NCI-H1092 (cell line): ENCODE measurements at places on chromosomes 4 and X.

DNA sequence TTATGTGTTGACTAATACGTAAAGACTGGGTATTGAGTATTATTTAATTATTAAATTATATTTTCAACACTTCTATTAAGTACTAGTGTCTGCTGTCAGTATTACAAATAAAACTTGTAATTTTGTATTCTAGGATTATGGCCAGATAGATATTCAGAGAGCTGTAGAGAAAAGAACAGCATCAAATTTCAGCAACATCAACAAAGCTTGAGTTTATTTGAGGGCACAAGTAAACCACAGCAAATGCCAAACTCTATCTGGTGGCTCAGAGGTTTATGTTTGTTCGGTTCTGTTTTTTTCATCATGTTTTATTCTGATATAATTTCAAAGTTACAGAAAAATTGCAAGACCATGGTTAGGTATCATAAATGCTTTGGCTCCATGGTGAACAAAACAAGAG is 1530.5 kb downstream of the PCDH18 start:
- DNase-seq, result no peak

DNA sequence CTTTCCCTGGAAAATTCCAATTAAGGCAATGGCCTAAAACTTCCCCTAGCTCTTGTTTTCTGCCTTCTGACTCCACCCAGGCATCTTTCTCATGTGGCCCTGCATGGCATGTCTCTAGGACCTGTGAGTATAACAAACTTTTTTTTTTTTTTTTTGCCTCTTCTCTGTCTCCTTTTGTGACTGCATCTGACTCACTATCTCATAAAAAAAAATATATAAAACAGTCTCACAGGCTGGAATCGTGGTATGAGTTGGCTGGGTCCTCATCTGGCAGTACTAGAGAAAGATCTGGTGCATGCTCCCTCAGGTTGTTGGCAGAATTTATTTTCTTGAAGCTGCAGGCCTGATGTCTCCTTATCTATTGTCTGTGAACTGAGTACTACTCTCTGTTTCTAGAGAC is 313.9 kb downstream of the TECRL start:
- no peak for DNase-seq

- DNase-seq, result peak; percentile 38
These were observed 82.8 kb upstream of the LIMCH1 start for GRCh38 chr4:41455206-41455605.

GRCh38 chr4:143514169-143514495 is 630 bp downstream of the SMARCA5 start:
- DNase-seq, result no peak

GRCh38 chrX:127259742-127260141 is 440.2 kb downstream of the PRR32 start:
- no peak for DNase-seq

- no peak for DNase-seq
These were observed 12.2 kb upstream of the TNIP3 start for GRCh38 chr4:121176082-121176934.
